ENCODE measurements at places on chromosomes 2 and 18.
A peak's percentile ranks its signal among the peaks of the same experiment; 100 is the strongest.

- DNase-seq, result peak; percentile 32
Measured at GRCh38 chr2:174682007-174682577, 82.2 kb downstream of the CHRNA1 start.

DNA sequence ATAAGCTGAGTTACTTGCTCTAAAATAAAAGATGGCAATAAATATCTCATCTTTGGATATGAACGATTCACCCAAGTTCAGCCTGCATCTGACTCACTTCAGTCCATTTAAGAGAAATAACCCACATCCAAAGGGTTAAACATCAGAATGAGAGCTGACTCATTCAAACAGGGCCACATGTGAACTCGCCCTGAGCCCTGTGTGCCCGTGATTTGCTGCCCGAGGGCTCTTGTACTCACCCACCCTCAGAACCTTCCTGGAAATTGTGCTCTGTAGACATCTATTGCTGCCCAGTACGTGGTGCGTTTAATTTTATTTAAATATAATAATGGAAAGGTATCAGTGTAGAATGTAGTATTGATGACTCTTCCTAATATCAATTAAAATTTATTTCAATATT is 66.9 kb upstream of the RBM44 start:
- peak; percentile 48 for DNase-seq

- no peak for DNase-seq
Measured at GRCh38 chr2:167871286-167871685, 376.1 kb downstream of the STK39 start.

DNA sequence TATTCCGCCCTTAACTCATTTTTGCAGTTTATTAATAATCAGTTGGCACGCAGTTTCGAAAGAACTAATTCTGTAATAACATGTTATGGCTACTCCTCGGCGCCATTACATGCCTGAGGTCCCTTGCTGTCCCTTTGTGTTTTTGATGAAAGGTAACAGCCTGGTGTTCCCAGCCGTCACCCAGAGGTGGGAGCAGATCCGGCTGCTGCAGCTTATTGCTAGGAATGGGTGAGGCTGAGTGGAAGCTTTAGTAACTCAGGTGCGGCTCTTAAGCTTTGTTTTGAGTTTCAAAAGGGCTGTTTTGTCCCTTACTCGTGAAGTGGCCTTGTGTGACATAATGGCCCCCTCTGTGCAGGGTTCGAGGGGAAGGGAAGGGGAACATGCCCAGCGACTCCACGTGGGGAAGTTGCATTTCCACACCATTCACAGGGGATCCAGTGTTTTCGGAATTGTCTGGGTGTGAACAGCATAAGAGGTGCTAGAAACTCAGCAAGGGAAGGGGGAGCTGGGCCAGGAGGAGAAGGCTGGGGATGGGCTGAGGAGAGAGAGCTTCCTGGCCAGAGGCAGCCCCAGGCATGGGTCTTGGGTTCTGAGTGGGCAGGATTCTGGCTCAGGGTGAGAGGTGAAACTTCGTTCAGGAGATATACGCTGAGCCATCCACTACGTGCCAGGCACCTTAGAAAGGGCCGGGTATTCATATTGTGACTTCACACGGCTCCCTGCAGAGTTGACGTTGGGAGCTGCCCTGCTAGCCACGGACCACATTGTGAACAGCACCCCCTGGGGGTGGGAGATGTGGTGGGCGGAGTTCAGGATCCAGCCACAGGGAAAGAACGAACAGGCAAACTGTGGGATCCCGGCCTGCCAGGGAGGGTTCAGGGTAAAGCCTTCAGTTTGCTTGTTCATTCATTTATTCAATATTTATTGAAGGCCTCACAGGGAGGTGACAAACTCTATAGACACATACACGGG is 84.4 kb downstream of the TGOLN2 start:
- peak; percentile 6 for DNase-seq

DNA sequence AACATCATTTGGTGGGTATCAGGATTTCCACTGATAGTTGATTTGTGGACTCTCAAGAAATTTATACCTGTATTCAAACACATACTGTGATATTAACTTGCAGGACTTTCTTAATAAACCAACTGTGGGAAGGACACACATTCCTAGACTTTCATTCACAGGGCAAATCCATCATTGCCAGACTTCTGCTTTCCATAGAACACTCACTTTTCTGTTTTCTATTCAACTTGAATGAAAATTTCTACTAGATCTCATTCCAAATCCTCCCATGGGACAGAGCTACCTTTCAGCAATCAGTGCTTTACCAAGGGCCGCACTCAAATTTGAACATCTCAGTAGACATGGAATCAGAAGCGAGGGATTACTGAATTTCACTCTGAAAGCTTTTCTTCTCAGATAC is 612.5 kb downstream of the IRS1 start:
- no peak for DNase-seq

DNA sequence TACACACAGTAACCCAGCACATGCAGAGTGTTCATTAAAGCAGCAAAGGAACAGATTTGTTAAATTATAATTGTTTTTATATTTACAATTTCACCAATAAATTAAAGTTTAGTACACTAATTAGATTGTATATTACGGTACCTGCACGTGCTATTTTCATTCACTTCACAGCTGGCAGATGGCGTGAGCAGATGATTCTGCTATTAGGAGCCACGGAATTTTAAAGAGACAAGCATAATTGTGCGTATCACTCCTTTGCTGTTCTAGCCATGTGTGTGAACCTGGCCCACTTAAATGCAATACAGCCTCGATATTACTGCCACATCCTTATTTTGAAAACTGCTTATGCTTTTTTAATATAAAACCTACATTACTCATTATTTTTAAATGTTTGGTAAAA is 332.8 kb upstream of the SOX11 start:
- DNase-seq, result no peak

- no peak for DNase-seq
Measured at GRCh38 chr2:169838743-169839489, 11.7 kb downstream of the UBR3 start.

GRCh38 chr2:203743441-203743981 is 37.1 kb downstream of the CD28 start:
- DNase-seq, result no peak

- no peak for DNase-seq
Measured at GRCh38 chr2:152097801-152098495, 896 bp downstream of the CACNB4 start.

DNA sequence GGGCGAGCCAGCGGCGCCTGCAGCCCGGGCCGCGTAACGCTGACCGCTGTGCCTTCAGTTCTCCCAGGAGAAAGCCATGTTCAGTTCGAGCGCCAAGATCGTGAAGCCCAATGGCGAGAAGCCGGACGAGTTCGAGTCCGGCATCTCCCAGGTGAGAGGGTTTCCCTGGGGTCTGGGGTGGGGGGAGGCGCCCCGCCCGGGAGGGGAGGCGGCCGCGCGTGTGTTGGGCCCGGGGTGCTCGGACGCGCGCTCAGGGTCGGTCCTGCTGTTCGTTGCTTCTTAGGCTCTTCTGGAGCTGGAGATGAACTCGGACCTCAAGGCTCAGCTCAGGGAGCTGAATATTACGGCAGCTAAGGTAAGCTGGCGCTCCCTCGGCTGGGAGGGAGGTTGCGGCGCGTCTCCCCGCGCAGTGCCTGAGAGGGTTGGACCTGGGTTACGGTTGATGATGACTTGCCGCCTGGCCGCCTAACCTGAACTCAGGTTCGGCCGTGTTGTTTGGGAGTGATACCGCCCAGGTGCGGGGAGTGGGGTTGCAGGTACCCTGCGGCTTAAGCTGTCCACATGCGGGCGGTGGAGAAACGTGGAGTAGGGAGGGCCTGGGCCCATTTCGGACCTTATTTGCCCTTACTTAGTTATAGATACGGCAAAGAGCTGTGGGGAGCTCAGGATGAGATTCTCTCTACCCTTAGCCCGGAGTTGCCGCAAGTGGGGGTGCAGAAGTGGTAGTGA is 638 bp downstream of the RPS7 start:
- DNase-seq, result no peak
